ENCODE measurements at places on chromosomes 3 and 15.

GRCh38 chr15:86295511-86295910, 215.8 kb downstream of the AGBL1 start:
- DNase-seq: no peak

GRCh38 chr3:74624301-74624700, 9.8 kb upstream of the CNTN3 start:
- DNase-seq: no peak

DNA sequence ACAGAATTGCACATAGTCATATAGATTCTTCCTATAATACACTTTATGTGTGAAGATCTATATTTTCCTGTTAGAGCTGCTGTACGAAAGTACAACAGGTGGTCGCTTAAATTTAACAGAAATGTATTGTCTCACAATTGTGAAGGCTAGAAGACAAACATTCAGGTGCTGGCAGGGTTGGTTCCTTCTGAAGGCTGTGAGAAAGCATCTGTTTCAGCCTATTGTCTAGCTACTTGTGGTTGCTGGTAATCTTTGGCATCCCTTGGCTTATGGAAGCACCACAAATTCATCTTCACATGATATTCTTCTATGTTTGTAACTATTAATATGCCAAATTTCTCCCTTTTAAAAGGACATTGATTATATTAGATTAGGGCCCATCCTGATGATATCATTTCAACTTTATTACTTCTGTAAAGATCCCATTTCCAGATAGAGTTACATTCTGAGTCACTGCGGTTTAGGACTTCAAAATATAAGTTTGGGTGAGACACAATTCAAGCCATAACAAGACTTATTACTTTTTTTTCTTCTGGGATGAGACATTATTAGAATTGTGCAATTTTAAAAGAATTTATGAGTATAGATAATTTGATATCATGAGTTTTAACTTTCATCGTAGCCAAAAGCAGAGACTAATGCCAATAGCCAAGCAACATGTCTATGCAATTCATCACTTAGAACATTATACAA, 248.1 kb upstream of the BCHE start:
- no peak for DNase-seq

DNA sequence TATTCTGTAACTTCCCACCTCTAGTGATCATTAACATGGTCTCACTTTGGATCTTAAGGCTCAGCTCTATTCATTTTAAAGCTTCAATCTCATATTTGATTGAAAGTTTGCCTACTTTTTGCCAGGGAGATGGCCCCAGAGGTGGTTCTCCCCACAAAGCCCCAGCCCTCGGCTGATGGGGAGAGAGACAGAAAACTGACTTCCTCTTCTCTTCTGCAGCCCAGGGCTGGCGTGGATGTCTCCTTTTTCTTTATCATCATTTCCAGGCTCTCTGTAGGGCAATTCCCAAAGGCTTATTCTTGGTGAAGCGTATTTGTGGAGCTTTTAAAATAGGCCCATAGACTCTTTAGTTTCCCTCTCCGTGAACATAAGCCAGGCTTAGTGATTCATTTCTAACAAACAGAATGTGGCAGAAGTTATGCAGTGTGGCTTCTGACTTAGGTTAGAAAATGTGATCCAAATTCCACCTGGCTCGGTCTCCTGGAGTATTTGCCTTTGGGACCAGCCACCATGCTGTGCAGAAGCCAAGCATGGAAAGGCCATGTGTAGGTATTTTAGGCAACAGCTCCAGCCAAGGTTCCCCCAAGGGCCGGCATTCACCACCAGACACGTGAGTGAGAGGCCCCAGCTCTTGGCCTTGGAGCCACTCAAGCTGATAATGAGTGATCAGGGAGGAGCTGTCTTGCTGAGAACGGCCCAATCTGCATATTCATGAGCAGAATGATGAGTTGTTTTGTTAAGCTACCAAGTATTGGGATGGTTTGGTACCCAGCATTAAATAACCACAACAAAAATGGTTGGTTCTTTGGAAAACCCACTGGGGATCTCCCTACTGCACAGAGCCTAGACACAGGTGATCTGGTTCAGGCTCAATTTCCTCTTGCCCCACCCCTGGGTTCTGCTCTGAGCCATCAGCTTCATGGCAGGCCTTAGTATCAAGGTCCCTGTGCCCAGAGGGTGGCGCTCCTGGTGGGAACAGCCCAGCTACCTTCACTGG, 353.2 kb upstream of the PROK2 start:
- peak; percentile 83 for DNase-seq

DNA sequence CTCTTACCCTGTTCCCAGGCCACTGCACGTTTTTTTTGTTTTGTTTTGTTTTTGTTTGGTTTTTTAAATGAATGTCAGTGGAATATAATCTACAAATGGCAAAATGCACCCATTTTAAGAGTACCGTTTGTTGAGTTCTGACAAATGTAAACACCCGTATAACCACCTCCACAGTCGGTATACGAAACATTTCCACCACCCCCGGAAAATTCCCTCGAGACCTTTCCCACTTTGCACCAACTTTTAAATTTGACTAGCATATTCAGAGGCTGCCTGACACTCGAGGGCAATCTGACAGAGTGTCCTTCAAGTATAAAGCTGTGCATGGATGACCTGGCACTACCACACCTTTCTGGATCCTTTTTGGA, 613 bp upstream of the ARHGEF3 start:
- DNase-seq: no peak

DNA sequence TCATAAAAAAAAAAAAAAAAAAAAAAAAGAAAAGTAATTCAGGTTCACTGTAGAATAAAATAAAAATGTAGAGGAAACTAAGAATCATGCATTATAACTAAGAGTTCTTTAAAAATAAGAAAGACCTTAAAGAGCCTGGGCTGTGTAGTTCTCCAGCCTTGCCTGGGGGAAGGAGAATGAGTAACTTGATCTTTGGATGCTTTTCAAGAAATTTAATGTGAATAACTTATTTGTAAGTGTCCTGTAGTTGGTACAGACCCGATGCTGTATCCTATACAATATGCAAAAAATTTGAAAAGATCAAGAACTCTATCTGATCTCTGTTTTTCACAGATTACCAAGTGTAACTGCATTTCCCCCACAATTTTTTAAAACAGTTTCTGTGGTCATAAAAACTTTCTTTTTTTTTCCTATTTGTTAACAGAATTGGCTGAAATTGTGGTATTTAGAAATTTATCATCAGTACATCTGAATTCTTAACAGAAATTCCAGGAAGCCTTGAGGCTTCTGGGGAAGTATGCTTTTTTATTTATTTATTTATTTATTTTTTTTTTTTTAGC, 195.3 kb downstream of the THRB start:
- no peak for DNase-seq

- DNase-seq: no peak
These were observed 311.8 kb upstream of the TRIM42 start for GRCh38 chr3:140365872-140366697.

- DNase-seq: no peak
These were observed 91.0 kb downstream of the IGSF11 start for GRCh38 chr3:118943597-118943996.

DNA sequence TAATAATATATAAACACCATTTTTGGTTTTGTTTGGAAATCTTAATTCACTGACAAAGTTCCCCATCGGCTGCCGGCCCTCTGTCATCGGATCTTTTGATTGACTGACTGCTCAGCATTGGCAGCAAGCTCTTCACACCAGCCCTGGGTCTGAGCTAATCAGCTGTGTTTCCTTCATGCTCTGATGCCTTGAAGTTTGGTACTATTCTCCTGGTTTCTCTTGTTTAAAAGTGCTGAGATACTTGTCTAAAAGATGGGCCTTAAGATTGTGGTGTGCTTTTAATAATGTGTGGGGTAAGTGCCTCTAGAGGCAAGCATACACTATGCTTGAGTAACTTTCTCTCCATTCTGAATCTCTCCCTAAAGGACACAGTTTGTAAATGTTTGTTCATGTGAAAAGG, 415.5 kb upstream of the TPRG1 start:
- DNase-seq: no peak

DNA sequence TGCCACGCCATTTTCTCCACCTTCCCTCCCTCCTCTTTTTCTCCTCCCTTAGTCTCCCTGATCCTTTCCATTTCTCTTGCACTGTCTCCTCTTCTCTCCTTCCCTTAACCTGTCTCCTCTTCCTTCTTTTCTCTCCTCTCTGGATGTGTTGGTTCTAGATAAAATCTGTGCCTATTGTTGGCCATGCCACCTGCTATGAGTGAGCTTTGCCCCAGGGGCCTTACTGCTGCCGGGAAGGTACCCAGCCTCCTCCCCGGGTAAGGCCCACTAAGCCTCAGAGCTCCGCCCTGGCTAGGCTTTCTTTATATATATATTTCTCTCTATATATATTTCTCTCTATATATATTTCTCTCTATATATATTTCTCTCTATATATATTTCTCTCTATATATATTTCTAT, 14.7 kb downstream of the GPD1L start:
- no peak for DNase-seq

DNA sequence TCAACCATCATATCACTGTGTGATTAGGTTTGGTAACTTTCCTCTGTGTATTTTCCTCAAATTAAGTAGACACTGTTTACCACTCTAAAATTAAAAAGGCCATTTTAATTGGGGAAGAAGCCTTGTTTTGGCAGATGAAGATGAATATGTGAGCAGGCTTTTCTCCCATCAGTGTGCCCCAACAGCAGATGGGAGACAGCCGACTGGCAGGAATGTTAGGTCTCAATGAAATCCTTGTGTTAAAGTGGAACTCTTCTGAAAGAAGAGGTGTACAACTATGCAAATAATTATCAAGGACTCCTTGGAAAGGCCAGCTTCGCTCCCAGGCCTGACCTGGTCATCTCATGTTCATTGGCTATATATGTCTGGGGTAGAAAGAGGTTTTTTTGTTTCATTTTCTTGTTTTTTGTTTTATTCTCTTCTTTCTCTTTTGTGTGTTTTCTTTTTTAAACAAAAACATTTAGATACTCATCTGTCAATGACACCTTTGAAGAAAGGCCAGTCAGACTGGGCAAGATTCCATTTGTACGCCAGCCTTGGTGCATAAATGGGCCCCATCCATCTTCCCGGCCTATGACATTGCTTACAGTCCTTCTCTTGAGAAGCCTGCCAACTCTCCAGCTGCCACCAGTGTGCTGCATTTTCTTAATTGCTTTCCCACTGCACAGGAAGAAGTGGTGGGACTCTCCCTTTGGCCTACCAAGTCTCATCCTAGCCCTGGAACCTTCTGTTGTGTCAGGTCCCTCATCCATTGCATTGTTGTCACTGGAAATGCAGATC, 25.8 kb downstream of the LRTM1 start:
- DNase-seq: no peak

- no peak for DNase-seq
These were observed 12.9 kb downstream of the GMNC start for GRCh38 chr3:190849607-190850006.

- no peak for DNase-seq
These were observed 190.2 kb upstream of the GBE1 start for GRCh38 chr3:81951636-81952035.

- DNase-seq: no peak
These were observed 492.4 kb downstream of the OTOL1 start for GRCh38 chr3:161989012-161989411.

DNA sequence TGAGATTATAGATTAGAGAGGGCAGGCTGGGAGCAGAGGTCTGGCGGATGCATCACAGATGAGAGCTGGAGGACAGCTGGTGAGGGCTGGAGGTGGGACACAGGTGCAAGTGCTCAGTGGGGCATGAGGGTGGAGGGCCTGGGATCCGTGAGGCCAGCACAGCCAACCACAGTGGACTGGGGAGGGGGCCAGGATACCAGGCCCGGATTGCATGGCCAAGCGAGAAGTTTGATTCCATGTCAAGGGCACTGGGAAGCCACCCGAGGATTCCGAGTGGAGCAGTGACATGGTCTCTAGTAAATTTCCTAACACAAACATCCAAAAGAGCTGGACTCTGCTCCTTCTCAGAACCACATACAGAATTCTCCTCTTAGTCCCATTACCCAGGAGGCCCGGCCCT, 44.0 kb upstream of the SLC41A3 start:
- DNase-seq: no peak

DNA sequence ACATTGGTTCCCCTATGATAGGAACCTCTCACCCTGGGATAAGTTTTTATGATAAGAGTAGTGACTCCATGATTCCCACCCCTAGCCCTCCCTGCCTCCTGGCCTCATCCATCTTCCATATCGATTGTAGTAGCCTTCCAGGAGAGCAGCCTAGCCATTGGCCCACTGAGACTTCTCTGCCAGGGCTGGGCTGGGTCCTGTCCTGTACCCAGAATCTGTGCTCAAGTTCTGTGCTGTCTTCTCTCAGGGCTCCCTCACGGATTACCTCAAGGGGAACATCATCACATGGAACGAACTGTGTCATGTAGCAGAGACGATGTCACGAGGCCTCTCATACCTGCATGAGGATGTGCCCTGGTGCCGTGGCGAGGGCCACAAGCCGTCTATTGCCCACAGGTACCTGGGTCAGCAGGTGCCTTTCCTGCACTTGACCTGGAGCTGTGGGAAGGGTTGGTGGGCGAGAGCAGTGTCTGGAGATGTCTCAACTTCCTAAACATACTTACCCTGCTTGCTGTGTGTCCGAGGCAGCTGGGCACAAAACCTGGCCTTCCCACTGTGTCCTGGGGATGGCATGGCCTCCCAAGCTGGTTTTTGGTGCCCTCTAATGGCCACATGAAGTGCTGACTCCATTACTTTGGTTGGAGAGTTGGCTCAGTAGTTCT, 16.6 kb upstream of the EXOG start:
- DNase-seq: peak; percentile 21

DNA sequence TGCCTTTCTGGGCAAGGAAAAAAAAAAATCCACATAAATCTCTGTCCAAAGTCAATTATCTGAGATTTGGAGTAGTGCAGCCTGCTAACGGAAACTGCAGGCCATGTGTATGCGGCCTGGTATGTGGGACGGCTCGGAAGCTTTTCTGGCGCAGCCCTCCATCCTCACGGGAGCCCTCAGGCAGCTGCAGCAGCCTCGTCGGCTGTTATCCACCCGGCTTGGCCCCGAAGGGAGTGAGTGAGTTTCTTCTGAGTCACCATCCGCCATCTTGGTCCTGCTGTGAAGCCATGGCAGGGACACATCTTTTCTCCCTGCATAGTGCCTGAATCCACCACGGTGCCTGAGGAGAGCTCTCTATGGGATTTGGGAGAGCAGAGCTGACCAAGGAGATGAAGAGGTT, 62.8 kb downstream of the POLR2M start:
- DNase-seq: no peak

DNA sequence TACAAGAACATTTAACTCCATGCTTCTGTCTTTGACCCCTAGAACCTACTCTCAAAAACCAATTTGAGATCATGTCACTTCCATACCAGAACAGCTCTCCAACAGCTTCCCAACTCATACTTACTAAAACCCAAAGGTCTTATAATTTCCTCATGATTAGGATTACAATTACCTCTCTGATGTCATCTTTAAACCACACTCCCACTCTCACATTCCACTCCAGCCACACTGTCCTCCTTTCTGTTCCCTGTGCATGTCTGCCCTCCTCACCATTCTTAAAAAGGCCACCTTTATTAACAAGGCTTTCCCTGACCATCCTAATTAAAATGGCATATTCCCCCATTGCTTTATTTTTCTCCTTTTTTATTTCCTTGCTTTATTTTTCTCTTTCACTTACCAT, 18.9 kb downstream of the PHC3 start:
- DNase-seq: no peak

DNA sequence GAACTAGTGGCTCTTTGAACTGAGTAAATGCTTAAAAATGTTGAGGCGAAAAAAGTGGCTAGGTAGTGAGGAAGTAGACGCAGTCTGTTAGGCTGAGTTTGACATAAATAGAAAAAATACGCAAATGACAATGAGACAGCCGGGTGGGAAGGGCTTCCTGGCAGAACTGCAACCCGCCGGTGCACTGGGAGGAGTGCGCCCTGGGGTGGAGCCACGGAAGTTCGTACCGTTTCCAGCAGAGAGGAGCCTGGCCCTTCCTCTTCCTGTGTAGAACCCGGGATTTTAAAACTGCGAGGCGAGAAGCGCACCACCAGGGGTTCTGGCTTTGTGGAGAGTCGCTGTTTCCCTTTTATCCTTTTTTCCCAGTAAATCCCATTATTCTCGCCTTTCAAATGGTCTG, 602.6 kb downstream of the PYDC2 start:
- DNase-seq: no peak
